ENCODE measurements at places on chromosomes 6 and 20.

DNA sequence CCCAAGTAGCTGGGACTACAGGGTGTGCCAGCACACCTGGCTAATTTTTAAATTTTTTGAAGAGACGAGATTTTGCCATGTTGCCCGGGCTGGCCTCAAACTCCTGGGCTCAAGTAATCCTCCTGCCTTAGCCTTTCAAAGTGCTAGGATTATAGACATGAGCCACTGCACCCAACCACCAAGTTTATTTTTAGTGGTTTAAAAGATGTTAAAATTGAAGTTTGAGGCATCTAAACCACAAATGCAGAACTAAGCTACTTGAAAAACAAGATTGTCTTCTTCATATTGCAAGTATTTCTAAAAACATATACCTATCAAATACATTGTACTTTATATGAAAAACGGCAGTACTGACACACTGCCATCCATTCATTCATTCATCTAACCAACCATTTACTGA, 31.6 kb downstream of the WASF1 start:
- no peak for DNase-seq

DNA sequence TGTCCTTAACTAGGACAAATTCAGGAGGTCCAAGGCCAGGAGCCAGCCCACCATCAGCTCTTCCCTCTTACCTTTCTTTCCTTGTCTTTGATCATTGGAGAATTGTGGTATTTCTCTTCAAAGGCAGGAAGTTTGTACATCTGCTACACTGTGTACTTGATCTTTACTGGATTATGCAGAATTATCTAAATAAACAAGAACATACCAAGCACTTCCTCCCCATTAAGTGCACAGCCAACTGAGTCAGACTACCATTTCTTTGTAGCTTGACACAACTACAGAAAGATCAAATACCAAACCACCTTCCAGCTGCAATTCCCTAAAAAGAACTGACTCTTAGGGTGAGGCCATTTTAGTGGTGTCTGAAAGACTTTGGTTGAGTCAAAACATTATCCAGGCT, 195.1 kb downstream of the HDGFL1 start:
- DNase-seq = no peak

DNA sequence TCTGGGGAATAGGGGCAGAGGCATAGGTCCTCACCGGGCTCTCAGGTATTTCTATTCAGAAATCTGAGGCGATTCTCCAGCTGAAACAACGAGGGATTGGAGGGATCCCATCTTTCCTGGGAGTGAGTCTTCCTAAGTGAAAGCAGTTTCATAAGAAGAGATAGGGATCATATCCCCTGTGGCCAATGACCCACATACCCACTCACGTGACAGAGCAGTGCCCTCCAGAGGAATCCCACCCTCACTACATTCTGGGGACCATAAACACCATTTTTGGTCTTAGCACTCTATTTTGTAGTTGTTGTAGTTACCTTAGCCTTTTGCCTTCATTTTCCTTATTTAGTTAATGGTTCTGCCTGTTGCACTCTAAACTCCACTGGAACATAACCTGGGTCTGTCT, 121.1 kb downstream of the GPR63 start:
- no peak for DNase-seq

GRCh38 chr6:88626460-88626859, 337.0 kb downstream of the RNGTT start:
- no peak for DNase-seq

DNA sequence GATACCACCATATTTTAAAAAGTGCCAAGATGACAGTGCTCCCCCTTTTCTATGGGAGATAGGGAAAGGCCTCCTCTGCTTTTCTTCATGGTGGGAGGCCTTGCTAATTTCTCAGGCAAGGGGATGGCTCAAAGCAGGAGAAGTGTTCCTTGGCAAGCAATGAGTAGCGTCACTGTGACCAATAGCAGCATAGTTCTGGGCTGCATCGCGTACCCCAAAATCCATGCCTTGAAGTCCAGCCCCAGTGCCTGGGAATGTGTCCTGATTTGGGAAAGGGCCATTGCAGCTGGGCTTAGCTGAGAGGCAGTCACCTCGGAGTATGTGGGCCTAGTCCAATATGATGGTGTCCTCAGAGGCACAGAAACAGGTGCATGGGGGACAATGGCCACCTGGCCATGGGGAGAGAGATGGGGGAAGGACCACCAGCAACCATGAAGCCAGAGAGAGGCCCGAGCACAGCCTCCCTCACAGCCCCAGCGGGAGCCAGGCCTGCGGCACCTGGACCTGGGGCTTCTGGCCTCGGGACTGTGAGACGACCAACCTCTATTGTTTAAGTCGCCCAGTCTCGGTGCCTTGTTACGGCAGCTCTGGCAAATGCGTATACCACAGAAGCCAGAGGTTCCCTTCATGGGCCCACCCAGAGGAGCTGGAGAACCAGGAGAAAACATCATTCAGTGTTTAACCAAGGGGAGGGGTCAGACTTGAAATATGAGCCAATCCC, 153.1 kb upstream of the RPS6KA2 start:
- no peak for DNase-seq

- no peak for DNase-seq
These were observed 80.3 kb downstream of the CHD6 start for GRCh38 chr20:41537865-41538264.

DNA sequence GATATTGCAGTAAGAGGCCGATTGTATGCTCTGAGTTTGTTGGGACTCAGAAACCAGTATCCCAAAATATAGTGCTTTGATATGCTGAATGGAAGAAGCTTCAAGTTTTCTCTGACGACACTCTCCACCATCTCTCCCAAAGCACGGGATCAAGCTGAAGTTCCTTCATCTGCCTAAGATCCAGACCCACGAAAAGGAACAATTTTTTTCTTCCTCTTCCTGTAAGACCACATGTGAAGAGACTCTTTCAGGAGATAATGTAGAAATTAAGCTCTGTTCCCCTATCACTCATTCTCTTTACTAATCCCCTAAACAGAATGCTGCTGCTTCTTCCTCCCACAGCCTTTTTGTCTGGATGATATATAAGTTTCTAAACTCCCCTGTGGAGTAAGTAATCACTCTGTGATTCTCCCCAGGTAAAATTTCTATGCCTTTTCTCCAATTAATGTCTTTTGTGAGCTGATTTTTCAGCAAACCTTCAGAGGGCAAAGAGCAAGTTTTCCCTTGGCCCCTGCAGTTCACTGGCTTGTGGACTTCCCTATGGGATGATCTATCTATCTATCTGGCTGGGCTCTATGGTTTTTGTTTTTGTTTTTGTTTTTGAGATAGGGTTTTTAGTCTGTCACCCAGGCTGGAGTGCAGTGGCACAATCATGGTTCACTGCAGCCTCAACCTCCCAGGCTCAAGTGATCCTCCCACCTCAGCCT, 13.5 kb upstream of the PNRC1 start:
- no peak for DNase-seq

DNA sequence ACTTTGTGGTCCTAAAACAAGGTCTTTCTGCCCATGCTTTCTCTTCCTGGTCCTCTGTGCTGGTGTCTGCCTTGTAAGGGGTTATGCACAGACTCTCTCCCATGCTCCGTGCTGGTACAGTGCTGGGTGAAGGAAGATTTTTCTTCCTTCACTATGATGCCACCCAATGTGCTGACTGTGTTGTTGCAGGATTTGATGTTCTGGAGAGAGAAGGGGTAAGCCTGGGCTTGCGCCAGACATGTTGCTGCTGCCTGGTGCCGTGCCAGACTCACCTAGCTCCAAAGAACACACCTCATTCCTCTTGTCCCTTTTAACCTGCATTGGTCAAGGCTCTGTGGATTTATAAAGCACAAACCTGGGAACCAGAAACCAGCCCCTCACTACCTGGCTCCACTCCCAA, 28.4 kb upstream of the ARMH2 start:
- DNase-seq = no peak

DNA sequence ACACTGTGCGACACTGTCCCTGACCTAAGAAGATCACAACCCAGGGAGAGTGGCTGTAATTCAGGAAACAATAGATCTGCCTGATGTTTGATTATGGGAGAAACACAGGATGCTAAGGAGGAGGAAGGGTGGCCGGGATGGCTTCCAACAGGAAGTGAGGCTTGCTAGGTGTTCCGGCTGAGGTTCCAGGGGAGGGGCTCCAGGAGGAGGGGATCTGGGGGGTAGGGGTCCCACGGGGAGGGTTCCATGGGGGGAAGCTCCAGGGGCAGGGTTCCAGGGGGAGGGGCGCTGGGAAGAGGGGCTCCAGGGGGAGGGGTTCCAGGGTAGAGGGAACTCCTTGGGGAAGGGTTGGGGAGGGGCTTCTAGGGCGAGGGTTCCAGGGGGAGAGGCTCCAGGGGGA, 48.6 kb downstream of the DAAM2 start:
- DNase-seq = no peak

DNA sequence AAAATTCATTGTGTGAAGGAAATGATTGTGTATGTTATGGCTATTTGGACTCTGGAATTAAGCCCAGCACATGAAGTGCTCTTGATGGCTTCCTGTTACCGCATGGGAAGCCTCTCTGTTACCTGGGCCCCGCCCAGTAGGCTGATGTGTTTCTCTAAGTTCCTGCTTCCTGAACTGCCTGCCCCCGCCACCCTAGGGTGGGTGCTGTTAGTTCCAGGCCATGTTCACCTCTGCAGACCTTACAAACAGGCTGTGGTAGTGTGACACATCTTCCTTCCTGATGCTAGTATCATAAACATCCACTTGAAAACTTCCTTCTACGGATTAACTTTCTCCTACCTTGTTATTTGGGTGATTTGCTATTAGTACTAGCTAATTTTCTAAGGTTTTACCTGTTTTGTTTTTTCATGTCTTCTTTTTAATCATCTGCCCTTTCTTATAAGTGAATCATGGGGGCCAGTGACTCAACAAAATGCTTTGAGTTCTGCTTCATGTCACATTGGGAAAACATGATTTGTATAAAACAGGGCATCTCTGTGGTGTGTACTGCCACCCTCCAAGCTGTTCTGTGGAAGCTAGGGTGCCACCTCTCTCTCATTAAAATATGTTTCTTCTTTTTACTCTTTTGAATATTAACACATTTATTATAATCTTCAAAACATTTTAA, 40.6 kb downstream of the SH3BGRL2 start:
- DNase-seq = no peak

- DNase-seq = no peak
These were observed 61.4 kb upstream of the MYL9 start for GRCh38 chr20:36479938-36480337.

GRCh38 chr6:154425034-154425433, 68.4 kb upstream of the IPCEF1 start:
- no peak for DNase-seq

GRCh38 chr6:106138151-106138550, 52.0 kb downstream of the PRDM1 start:
- no peak for DNase-seq

- no peak for DNase-seq
These were observed 125.2 kb upstream of the EYA4 start for GRCh38 chr6:133115946-133116345.

- DNase-seq = no peak
These were observed 6.6 kb upstream of the BTBD9 start for GRCh38 chr6:38646166-38646878.

GRCh38 chr6:119483908-119484307, 134.3 kb upstream of the MAN1A1 start:
- no peak for DNase-seq

DNA sequence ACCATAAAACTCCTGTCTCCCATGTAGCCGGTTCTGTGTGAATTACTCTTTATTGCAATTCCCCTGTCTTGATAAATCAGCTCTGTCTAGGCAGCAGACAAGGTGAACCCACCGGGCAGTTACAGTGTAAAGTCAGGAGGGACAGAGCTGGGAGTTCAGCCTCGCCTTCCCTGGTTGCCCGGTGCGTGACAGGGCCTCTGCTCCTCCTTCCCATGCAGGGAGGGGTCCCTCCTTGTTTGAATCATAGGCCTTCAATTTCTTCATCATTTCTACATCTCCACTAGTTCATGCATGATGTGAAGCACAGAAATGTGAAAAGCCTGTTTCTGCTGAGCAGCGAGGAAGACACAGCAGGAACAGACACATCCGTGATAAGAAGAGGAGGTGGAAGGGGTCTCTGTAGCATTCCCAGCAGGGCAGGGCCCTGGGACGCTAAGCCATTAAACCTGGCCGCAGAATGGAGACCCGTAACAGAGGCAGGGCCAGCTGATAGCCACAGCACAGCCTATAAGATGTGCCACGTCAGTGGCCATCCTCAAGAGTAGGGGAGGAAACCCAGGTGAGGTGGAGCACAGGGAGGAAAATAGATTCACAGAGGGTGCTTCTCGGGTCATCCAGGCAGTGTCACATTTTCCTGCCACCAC, 106.7 kb upstream of the CST7 start:
- DNase-seq = no peak

DNA sequence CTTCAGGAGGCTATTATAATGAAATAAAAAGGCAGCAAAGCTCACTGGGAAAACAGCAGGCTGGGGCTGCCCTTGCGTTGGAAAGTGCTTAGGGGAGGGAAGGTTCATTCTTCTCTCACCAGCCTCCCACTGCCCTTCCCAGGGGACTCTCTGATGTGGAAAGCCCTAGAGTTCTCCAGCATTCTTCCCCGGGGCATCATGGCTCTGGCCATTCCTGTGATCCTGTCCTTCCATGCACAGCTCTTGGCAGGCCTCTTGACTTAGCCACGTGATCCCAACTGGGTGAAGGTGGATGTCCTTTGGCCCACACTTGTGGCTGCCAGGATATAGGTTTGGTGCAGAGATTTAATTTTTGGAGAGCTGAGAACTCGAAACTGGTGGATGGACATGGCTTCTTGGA, 58.0 kb upstream of the ZNF831 start:
- DNase-seq = no peak

- DNase-seq = no peak
These were observed 5.1 kb downstream of the TP53RK start for GRCh38 chr20:46683939-46684750.

DNA sequence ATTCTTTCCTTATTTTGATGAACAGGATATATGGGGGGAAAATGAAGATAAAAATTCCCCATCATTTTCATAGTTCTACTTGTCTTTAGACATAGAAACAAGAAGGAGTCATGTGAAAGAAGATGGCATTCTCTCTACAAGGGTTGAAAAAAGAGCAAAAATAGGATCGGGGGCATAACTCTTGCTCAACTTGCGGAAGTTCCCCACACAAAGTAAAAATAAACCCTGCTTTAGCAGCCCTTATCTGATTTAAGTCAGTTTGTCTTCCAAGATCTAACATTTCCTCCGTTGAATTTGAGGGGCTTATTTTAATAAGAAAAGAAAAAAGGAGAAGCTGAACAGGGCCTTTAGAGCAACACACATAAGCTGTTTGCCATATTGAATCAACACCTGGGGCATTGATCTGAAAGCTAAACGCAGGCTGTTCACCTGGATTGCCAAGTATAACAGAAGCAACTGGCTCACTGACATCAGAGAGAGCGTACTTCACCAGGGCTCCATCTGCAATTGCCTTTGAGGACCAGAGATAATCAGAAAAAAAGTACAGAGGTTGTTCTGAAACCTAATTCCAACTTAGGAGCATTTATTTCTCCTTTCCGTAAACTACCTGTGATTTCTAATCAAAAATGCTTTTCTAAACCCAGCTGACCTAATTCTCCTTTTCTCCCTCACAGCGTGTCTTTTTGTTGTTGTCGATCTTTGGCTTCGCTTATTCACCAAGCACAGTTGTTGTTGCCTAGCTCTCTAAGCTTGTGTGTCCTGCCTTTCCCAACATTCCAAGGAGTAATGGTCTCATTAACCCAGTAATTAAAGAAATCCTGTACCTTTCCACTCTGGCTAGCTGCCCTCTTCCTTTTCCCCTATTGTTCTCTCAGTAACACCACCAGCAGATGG, 568.0 kb downstream of the KIF16B start:
- no peak for DNase-seq

- DNase-seq = no peak
These were observed 149.5 kb upstream of the SASH1 start for GRCh38 chr6:148193063-148193680.
